ENCODE measurements at places on chromosomes 4 and X. TPM values are rescaled to one million over a fixed set of nuclear protein-coding genes. Genes with fewer than 3 reads are reported as not detected.
A peak's percentile ranks its signal among the peaks of the same experiment; 100 is the strongest.

GRCh38 chr4:7708981-7709380 lies 230.7 kb downstream of the AFAP1 start:
- DNase-seq = no peak

GRCh38 chr4:48187813-48188212 lies 53.8 kb upstream of the TXK start:
- no peak for DNase-seq

DNA sequence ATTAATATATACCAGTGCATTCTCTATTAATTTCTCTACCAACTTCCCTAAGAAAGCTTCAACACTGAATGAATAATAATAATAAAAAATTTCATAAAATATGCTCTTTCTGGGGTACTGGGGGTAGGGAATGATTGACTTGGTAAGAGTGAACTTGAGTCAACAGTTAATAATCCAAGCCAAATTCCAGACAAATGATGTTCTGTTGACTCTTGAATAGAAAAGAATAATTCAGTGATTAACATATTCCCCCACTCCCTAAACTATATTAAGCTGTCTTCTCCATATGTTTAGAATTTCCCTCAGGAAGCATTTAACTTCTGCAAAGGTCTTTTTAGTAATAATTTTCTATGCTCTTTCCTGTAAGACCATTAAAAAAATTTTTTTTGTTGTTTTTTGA lies 12.3 kb downstream of the PGRMC2 start:
- peak; percentile 54 for DNase-seq

DNA sequence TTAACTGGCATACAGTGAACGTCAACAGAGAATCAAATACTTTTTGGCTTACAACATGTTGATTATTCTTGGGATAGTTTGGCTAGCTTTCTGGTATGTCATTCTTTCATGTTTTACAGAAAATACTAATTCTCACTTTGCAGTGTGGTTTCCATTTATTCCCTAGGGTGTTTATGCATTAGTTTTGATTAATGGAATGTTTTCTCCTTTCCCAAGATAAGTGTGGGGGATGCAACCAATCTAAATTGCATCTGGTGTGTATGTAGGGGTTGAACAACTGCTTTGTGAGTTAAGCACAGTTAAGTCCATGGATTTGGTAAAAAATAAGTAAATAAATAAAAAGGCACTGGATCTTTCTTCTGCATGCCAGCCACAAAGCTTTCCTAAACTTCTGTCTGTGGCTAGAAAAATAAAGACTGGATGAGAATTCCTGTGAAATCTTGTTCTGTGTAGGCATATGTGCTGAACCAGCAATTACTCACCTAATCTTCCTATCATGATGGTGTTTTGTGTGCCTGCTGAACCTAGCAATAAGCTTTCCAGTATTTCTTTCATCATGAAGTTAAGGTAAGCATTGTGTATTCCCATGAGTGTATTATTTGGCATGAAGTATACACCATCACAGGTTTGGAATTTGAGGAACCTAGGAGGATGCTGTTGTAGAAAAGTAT lies 50.6 kb upstream of the TENM3 start:
- DNase-seq = no peak

DNA sequence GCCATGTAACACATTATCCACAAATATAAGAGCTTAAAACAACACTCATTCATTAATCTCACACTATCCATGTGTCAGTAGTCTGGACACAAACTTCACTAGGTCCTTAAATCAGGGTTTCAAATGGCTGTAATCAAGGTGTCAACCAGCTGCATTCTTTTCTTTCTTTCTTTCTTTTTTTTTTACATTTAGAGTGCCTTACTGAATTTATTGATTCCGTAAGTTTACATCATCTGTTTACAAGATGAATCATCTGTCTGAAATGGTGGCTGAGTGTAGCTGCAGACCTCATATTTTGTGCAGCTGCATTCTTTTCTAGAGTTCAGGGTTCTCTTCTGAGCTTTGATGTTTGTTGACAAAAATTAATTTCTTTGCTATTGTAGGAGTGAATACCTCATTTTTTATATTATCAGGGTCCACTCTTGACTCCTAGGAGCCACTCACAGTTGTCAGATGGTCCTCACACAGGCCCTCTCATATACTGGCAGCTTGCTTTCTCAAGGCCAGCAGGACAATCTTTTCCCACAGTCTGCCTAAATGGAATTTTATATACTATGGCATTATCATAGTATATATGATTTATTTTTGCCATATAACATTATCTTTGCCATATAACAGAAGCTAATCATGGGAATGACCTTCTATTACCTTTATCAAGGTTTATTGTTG lies 37.8 kb downstream of the SPOCK3 start:
- DNase-seq = peak; percentile 65

- DNase-seq = no peak
These were observed 540.8 kb downstream of the ADGRL3 start for GRCh38 chr4:61740886-61741285.

- peak; percentile 81 for DNase-seq
These were observed 125.4 kb downstream of the ZNF330 start for GRCh38 chr4:141346144-141346543.

- no peak for DNase-seq
These were observed 97.0 kb upstream of the PJA1 start for GRCh38 chrX:69262036-69262936.

DNA sequence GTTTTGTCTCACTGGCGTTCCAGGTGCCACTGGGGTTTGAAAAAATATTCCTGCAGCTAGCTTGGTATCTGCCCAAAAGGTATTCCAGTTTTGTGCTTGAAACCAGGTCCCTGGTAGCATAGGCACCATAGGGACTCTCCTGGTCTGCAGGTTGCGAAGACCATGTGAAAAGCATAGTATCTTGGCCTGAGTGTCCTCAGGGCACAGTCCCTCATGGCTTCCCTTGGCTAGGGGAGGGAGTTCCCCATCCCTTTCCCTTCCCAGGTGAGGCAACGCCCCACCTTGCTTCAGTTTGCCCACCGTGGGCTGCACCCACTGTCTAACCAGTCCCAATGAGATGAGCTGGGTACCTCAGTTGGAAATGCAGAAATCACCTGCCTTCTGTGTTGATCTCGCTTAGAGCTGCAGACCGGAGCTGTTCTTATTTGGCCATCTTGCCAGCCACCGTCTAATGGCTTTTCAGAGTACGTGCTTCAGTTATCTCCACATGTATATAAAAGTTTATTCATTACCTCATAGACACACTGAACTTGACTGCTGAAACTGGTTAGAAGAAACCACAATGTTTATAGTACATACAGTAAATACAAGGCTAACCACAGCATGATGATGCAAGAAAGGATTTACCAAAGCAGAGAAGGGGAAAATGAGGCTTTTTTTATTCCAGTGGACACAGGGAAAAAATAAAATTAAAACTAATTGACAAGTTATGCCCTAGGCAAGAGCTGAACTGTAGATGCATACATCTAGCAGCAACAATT lies 10.6 kb downstream of the PBDC1 start:
- peak; percentile 6 for DNase-seq

GRCh38 chrX:56853436-56853835 lies 124.4 kb downstream of the NBDY start:
- no peak for DNase-seq

DNA sequence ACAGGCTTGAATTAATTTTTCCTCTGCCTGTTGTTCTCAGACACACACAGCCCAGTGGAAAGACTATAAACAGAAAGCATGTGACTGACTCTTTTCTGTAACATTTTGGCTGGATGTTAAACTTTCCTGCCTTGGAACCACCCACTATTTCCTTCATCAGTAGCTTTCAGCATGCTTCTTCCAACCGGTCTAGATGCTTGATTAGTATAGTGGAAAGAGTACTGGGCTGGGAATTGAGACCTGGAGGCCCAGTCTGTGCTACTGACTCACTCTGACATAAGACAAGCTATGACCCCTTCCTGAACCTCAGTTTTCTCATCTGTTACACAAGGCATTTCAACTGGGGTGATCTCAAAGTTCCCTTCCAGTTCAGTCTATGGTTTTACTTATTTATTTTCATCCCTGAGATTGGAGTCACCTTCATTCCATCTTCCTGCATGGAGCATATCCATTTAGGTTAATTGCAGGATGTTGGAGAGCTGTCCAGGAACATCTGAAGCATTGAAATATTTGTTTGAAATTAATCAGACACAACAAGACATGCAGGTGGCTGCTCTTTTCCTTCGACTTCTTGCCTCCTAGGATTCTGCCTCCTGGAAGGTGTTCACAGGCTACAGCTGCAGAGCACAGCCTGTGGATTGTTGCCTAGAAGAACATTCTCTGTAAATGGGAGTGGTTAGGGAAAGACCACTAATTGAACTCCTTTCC lies 173.4 kb downstream of the RTL9 start:
- no peak for DNase-seq

DNA sequence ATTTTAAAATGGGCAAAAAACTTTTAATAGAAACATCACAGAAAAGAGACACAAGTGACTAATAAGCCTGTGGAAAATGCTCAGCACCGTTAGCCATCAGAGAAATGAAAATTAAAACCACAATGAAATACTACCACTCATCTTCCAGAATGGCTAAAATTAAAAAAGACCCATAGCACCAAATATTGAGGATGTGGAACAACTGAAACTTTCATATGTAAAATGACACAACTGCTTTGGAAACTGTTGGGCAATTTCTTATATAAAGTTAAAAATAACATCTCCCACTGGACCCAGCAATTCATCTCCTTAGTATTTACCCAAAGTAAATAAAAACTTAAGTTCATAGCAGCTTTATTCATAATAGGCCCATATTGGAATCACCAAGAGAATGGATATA lies 94.2 kb downstream of the TENM3 start:
- no peak for DNase-seq

- DNase-seq = peak; percentile 49
These were observed 48.1 kb upstream of the ENPP6 start for GRCh38 chr4:184265546-184266351.

DNA sequence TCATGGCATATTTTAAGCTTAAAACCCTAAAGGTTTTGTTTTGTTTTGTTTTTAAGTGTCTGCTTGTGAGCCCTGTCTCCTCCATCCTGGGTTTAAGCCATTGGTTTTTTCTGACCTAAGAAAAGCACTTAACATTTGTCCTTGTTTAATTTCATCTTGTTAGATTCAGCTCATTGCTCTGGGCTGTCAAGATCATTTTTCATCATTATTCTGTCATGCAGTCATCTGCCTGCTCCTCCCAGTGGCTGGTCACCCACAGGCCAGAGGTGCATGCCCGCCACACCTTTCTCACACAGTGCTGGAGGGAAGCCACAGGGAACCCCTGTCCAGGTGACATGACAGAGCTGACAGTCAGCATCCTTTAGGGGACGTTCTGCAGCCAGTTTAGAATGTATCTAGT lies 11.7 kb upstream of the REELD1 start:
- no peak for DNase-seq

DNA sequence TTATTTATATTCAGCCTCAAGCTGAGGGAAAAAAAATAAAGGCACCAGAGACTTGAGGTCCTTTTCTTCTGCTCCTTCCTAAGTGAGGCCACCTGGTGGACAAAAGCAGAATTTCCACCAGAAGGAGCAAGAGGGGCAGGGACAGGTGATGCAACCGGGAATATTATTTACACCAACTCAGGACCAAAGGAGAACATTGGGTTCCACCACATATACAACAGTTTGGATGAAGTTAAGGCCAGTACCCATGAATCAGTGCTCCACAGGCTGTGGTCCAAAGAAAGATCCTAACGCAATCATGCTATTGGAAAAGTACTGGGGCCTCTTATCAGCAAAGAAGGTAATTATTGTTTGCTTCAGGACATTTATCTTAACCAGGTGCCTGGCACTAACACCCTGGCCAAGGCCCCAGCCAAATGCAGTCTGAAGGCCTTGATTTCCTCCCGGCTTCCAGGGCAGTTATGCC lies 57.4 kb downstream of the TSC22D3 start:
- DNase-seq = peak; percentile 89

GRCh38 chr4:180636696-180637404 lies 1606.4 kb upstream of the TENM3 start:
- no peak for DNase-seq

DNA sequence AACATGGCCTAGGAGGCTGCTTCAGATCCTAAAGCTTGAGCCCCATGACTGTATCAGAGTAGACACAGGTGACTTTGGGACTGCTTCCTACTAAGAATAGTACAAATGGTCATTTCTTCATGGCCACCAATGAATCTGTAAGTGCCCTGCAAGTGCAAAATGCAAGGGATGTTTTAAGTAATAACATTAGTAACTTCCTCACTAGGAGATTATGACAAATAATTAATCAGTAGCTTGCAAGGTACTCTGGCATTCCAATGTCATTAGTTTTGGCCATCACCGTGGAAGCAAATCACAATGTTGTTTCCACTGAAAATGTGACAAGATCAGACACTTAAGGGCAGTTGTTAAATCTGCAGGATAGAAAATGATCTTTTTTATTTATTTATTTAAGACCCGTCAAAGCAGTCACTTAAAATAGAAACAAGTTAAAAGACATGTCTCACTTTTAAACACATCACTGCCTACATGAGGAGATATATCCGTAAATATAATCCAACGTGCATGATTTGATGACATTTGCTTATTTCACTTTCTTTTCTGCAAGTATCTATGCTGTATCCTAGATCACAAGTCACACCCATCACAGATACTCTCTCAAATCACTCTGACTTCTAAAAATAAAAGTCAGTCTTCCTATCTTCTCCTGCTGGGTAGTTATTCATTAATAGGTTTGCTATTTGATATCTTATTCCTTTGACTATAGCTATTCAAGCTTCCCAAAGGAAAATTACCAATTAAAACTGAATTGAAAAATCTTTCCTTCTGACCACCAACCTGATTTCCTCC lies 400.6 kb downstream of the IL15 start:
- peak; percentile 88 for DNase-seq

DNA sequence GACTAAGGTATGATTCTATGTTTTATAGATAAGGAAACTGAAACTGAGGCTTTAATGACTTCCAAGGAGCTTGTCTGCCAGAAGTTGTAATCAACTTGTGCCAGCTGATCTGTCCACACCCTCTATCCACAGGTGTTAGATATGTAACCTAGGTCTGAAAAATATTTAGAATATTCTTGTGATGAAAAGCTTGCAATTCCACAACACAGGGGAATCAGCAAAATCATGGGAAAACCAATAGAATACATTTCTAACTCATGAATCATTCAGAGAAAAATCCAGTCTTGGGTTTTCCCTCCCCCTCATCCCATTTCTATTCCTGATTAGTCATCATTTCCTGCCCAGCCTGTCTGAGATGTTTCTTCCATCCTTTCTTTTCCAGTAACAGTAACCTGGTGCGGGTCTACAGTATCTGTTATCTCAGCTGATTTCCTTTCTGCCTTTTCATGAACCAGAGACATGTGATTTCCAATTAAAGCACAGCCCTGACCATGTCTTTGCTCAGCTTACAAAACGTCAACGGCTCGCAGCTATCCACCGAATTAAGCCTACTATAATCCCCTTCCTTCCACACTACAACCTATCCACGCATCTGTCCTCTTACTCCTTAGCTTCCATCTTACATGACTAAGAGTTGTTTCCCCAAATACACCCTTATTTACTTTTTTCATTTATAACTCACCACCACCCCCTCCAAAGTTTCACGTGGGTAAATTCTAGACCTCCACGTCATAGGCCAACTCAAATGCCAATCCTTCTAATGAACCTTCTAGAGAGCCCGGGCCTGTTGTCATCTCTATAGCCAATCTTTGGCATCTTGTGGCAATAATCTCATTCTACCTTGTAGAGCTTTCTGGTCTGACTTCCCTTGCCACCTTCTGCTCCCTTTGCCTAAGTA lies 961 bp upstream of the NOCT start:
- peak; percentile 89 for DNase-seq

Gene MAMLD1
- total RNA-seq = 2.8 TPM

Gene FGA
- total RNA-seq = not detected

Gene LGI2
- total RNA-seq = 3.4 TPM

Gene COX7B2
- total RNA-seq = not detected

Gene RAB39B
- total RNA-seq = not detected

Gene PARM1
- total RNA-seq = 4.5 TPM

Gene CSAG1
- total RNA-seq = not detected

Gene MAGEA2
- not detected for total RNA-seq
